ENCODE measurements at places on chromosomes 6 and 20. TPM values are rescaled to one million over a fixed set of nuclear protein-coding genes. Genes with fewer than 3 reads are reported as not detected.

- no peak for DNase-seq
Measured at GRCh38 chr6:33665957-33666356, 44.8 kb downstream of the ITPR3 start.

DNA sequence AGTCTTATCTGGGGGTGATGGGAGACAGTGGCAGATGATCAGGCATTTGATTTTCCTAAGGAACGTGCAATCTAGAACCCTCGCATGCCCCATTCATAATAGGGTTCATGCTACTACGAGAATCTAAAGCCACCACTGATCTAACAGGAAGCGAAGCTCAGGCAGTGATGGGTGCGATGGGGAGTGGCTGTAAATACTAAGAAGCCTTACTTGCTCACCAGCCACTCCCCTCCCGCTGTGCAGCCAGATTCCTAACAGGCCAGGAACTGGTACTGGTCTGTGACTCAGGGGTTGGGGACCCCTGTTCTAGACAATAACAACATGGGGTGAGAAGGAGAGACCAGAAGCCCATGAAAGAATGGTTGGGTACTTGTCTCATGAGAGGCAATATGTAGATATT lies 4.5 kb downstream of the TREML4 start:
- no peak for DNase-seq

DNA sequence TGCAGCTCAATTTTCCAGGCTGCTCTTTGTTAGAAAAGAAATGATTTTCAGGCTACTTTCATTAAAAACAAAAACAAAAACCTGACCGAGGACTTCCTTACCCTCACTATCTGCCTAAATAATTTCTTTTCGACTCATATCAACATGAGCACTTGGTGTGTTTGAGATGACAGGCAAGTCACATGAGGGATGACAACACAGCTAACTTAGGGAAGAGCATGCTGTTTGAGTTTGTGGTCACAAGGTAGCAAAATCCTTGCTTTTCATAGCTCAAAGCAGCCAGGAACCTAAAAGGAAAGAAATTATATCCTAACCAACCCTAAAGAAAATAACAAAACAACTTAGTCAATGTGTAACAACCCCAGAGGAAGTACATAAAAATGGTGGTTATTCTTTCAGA lies 459.5 kb downstream of the KIF16B start:
- no peak for DNase-seq

The GSTA3 gene
- total RNA-seq: not detected

The OPN5 gene
- total RNA-seq: not detected

Measured in cerebellum (tissue), 4 donors.